Tongue (tissue), 3 donors: ENCODE measurements at places on chromosomes 12 and 14.

DNA sequence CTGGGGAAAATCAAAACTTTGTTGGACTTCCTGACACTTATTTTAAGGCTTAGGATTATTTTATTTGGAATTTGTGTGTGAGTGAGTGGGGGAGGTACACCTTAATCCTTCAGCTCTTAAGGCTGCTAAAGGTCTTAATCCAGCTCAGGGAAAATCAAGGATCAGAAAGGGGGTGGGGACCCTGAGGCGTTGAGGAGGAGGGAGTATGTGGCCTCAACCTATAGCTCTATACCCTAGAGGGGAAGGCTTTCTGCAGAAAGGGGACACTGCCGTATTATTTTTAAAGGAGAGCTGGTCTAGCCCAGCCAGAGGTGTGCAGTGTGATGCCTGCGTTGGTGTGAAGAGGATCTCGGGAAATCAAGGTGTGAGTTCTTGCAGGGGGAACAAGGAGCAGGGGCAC, 20.0 kb downstream of the IRF2BPL start:
- DNase-seq, result no peak

GRCh38 chr12:24709216-24709615, 239.7 kb downstream of the BCAT1 start:
- no peak for DNase-seq

DNA sequence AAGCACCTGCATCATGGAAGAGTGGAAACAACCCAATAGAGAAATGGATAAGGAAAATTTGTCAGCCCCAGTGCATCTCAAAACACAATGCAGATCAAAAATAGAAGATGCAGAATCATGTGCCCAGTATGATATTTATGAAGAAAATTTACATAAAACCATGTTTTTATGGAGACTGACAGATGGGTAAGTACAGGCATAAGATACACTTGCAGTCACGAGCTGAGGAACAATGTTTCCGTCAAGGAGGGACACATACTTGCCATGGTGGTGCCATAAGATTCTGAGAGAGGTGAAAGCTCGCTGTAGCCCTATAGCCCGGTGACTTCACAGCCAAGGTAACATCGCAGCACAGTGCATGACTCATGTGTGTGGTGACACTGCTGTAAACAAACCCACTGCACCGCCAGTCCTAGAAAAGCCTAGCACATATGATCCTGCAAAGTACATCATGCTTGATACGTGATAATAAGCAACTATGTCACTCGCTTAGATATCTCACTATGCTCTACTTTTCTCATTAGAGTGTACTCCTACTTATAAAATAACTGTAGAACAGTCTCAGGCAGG, 112.6 kb downstream of the RIMBP2 start:
- no peak for DNase-seq

- DNase-seq, result no peak
Observed at GRCh38 chr14:26191671-26192070, 406.2 kb downstream of the NOVA1 start.

GRCh38 chr12:110340706-110341105, 59.7 kb downstream of the ATP2A2 start:
- DNase-seq, result no peak

- no peak for DNase-seq
Observed at GRCh38 chr14:59871166-59871495, 555 bp upstream of the RTN1 start.
